KG1 (cell line): ENCODE measurements at places on chromosomes 5 and 9.

DNA sequence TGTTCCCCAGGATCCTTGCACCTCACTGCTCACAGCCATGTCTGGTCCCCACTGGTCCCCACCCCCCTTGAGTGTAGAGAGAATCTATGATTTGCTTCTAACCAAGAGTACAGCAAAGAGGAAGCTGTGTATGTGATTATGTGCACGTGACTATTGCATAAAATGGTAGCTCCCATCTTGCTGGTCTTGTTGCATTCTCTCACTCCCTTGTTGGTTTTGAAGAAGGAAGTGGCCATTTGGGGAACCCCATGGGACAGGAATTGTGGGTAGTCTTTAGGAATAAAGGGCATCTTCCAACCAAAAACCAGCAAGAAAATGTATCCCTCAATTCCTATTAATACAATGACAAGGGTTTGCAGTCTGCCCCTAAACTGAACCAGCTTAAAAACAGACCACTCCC lies 5.2 kb upstream of the FCN2 start:
- DNase-seq, result no peak

GRCh38 chr5:2724031-2724581 lies 27.4 kb downstream of the IRX2 start:
- no peak for DNase-seq

GRCh38 chr9:22446589-22446949 lies at the start of gene DMRTA1:
DMRTA1 (plus strand) TSS chr9:22446824; CDS start chr9:22447066, 242 bp downstream.
- no peak for DNase-seq

DNA sequence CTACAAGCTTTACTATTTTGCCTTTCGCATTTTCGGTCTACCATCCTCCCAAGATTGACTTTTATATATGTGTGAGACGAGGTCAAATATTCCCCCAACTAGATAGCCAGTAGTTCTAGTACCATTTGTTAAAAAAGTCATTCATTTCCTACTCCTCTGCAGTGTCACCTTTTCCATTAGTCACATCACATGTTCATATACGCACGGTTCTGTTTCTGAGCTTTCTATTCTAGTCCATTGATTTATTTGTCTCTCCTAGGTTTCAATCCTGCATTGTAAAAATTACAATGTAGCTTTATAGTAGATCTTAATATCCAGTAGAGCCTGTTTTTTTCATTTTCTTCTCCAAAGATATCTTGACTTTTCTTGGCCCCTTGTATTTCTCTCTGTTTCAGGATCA lies 528.7 kb upstream of the TRPC7 start:
- no peak for DNase-seq
